ENCODE measurements at places on chromosomes 1 and 21.
A peak's percentile ranks its signal among the peaks of the same experiment; 100 is the strongest.

DNA sequence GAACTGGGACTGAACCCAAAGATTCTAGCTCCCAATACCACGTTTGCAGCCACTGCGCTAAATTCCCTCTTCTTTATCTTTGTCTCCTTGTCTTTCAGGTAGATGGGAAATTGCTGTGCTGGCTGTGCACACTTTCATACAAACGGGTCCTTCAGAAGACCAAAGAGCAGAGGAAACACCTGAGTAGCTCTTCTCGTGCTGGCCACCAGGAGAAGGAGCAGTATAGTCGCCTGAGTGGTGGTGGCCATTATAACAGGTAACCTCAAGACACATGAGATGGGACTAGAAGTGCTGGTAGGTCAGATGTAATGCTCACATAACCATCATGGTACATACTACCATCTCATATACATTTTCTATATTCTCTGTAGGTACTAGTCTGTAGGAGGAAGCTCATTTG is 18.8 kb downstream of the FAM76A start:
- DNase-seq = no peak

DNA sequence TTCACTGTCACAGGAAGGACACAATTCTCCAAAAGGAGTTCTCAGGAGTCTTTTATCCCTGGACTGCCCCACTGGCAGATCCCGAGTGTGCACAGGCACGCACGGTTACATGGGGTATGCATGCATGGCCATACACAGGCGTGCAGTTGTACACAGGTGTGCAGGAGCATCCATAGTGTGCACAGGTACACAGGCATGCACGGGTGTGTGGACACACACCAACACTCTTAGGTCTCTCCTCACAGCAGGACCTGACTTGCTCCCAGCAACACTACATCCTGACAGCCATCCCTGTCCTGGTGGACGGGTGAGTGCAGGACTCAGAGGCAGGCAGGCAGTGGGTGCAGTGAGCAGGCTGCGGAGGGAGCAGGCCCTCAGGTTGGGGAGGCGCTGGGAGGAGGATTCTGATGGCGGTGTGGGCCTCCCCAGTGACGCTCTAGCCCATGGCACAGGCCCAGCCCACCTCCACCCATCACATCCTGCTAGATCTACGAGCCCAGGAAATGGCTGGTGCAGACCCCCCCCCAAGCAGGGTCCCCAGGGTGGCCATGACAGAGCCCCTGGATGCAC is 28.4 kb downstream of the SLC19A1 start:
- DNase-seq = no peak

DNA sequence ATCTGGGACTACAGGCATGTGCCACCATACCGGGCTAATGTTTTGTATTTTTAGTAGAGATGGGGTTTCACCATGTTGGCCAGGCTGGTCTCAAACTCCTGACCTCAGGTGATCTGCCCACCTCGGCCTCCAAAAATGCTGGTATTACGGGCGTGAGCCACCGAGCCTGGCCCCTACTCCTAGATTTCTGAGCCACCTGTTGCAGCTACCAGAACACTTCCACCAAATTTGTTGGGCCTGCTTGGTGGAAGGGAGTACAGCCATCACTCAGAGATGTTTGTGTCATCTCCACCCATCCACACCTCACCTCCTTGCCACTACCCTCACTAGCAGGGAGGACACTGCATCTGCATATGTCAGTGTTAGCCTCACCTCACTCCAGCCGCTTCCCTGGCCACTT is 5.5 kb downstream of the RIMKLA start:
- no peak for DNase-seq

DNA sequence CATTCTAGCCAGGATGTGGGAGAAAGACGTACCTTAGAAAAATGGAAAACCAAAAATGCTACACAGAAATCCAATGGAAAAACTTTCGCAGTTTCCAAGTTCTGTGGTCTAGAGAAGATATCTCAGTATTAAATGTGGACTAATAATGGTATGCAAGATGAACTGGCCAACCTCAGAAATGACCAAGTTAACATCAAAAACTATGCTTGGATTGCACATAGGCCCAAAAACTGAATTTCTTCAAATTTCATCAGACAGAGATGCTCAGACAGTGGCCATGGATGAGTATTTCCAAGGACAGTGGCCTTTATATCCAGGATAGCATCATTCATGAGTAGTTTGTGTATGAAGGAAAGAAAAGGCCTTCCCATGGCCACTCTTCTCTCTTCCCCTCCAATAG is 132.2 kb downstream of the TIAM1 start:
- no peak for DNase-seq

- peak; percentile 20 for DNase-seq
Measured at GRCh38 chr1:232952514-232953499, 2.4 kb downstream of the NTPCR start.

DNA sequence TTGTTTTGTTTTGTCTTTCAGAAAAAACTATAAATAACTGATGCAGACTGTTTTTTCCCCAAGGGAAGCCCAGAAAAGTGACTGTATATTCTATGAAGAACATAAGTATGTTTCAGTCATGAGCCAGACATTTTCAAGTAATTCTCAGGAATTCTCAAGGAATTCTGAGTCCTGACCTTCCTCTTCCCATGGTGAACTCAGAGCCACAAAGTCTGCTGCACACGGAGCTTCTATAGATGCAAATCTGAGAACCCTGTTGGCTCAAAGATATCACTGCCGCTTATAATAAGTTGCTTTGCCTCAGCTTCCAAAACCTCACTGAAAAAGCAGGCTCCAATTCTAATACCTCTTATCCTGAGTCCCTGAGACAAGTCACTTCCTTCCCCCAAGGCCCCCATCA is 418.5 kb upstream of the RUNX1 start:
- DNase-seq = no peak

DNA sequence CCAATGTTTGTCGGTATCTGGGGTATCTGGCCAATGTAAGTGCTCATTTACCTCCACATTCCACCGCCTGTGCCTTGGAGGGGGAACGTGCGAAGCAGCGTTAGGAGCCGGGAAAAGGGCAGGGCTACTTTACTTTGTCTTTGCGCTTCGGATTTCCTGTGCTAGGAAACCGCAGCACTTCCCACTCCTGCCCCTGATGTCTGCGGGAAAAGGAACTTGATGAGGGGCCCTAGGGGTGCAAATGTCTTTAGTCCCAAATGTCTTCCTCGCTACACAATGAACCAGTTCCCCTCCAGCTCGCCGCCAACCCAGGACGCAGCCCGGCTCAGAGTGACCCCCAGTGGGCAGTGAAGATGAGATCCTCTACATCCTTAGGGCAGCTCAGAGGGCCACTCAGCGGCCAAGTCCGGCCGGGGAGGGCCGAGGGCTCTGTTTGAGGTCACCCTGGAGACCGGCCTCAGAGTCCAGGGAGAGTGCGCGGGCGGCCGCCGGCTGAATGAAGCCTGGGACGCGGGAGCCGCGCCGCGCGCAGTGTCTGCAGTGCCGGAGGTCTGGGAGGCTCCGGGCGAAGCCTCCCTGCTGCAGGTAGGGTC is at the start of gene DYNLT5:
Gene DYNLT5, plus strand, starts transcription at position 460 of the 593 bp plus-strand sequence. CDS start 2,200 bp downstream, outside the sequence.
- no peak for DNase-seq

- DNase-seq = no peak
Measured at GRCh38 chr1:179550746-179551682, 24.7 kb downstream of the NPHS2 start.

DNA sequence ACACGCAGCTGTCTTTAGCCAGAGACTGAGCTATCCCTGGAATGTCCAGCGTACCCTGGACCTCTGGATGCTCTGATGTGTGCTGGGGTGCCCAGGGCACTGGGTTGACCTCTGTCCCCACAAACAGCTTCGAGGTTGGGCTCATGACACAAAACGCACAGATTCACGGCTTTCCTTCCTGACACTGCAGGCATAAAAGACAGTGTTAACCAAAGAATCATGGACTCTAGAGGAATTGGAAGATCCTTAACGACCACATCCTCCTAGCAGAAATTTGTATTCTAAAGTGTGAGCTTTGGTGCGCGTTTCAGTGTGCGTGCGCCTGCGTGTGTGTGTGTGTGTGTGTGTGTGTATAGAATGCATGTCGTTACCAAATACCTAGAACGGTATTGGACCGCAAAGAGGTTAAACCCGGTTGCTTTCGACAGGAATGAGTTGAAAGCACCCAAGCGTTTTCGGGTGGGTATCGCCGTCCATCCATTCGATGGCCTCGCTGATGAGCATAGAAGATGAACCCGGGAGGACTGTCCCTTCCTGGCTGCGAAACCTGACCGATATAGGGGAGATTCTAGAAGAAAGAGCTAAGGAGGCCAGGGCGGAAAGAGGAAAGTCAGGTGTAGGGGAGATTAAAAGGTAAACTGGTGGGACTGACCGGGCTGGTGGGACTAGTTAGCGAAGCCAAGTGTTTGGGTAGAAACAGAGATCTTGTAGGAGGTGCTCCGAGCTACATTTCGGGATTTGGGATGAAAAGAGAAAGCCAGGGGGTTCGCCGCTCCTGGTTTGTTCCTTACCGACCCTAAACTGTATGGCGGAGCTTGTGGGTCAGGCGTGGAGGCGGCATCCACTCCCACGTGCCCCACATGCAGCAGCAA is 6.8 kb upstream of the LHX9 start:
- no peak for DNase-seq

DNA sequence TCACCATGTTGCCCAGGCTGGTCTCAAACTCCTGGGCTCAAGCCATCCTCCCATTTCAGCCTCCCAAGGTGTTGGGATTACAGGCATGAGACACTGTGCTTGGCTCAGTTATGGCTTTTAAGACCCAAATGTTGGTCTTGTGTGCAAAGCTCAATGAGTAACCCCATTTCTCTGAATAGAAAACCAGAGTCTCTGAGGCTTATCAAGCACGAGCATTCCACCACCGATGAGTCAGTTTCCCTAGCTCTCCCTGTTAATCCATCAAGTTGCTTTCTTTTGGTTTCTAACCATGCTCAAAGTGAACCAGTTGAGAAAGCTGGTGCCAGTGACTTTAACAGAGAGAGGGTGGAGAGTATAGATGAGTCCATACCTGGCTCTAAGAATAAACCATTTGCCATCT is 350.9 kb upstream of the ADGRL2 start:
- DNase-seq = no peak

DNA sequence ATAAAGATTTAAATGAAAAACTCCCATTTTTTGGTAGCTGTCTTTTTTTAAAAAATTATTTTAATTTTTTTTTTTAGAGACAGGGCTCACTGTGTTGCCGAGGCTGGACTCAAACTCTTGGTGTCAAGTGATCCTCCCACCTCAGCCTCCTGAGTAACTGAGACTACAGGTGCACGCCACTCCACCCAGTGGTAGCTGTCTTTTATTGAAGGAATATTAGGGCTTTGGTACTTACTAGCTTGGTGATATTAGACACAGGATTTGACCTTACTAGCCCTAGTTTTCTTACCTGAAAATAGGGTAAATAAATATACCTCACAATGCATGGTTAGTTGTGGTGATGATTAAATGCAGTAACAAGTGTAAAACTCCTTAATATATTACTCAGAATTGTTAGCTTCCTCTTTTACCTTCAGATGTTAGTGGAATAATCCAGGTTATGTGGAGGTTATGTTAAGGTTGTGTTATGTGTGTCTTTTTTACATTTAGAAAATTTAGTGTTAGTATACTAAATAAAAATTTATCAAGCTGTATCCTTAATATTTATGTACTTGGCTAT is 66.8 kb downstream of the PHACTR4 start:
- no peak for DNase-seq

DNA sequence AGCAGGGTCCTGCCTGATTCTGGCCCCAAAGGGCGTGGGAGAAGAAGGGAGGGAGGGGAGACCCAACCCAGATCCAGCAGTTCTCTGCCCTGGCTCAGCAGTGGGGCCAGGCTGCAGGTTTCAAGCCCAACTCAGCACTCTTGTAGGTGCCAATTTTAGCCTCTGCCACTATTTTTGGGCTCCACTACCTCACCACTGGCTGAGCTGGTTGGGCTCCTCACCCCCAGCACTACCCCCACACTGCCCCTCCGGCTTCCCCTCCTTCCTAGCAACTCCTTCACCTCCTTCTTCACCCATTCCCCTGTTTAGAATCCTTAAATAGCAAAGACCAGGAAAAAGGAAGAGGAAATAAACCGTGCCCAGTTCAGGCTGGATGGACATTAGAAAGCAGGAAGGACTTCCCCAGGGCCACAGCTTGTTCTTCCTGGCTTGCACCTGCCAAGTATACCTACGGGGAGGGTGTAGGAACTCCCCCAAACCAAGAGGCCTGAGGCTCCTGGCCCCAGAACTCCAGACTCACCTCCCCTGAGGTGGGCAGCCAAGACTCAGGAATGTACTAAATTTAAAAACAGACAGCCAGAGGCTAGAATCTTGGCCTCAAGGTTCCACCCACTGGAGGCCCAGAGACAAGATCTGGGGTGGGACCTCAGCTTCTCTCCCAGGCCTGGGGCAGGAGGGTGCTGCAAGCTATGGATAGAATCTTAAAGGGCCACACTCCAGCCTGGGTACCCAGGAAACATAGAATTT is 1.4 kb upstream of the ARHGEF2 start:
- no peak for DNase-seq

GRCh38 chr1:20978413-20978812 is 191.3 kb upstream of the HP1BP3 start:
- DNase-seq = no peak

DNA sequence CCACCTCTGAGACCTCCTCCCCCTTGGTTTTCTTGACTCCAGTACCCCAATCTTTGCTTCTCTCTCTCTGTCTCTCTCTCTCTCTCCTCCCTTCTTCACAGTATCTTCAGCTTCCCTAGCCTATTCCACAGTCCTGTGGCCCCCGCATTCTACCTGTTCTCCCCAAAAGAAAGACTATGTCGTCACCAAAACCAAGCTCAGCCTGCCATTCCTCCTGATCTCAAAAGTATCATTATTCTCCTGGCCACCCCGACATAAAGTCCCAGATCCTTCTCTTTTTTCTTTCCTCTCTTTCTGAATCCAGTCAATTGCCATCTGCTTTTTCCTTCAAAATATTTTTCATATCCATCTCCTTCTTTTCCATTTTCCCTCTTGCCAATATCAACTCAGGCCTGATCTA is 23.7 kb upstream of the KHDRBS1 start:
- DNase-seq = no peak

- DNase-seq = no peak
Measured at GRCh38 chr1:119081700-119082099, 58.8 kb downstream of the WARS2 start.

- DNase-seq = no peak
Measured at GRCh38 chr1:233777566-233777965, 126.9 kb upstream of the SLC35F3 start.

Measured in activated CD8-positive, alpha-beta memory T cell treated with anti-CD3 and anti-CD28 coated beads, Interleukin-2, amount 50 U/mL, for 4 hours (primary cell).